ENCODE measurements at places on chromosomes 1 and 21.

- no peak for DNase-seq
Observed at GRCh38 chr1:8364528-8365442, 46.9 kb downstream of the SLC45A1 start.

- no peak for DNase-seq
Observed at GRCh38 chr1:59570524-59570923, 244.2 kb upstream of the HOOK1 start.

DNA sequence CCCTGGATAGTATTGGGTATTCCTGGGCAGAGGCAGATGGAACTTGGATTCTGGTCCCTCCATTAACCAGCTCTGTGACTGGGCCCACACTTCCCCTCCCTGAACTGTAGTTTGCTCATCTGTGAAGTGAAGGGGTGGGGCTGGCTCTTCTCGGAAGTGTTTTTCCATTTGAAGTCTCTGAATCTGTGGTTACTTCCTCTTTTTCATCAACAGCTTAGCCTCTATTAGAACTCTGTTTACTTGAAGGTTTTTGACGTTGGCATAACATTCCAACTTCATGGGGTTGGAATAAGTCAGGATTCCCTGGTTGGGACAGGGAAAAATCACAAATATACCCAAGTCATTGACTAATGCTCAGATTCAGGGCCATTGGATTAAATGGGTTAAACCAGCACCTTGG, 3.6 kb downstream of the KIAA0040 start:
- no peak for DNase-seq

GRCh38 chr1:161069731-161070270, at the start of gene ARHGAP30:
TSS of gene ARHGAP30 (minus strand) at chr1:161069891. CDS start at chr1:161069624, 267 bp downstream.
- DNase-seq, result no peak

DNA sequence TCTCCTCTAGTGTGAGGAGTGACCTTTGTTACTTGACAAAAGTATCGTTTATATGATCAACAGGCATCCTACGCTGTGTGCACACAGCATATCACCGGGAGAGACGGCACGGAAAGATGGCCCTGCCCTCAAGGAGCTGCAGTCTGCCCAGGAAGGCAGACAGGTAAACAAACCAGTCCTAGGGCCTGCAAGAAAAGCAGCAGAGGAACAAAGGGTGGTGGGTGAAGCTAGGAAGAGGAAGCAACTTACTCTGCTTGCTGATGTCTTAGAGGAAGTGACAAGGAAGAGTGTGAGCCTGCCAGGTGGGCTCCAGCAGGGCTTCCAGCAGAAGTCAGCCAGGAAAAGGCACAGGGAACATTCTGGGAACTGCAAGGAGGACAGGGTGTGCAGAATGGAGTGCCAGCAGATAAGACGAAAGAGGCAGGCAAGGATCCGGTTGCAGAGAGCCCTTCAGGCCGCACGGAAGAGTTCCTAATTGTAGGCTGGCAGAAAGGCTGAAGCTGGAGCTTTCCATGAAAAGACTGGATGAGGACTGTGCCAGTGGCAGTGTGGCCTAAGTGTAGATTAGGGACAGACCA, 106.7 kb downstream of the SLC45A1 start:
- no peak for DNase-seq

DNA sequence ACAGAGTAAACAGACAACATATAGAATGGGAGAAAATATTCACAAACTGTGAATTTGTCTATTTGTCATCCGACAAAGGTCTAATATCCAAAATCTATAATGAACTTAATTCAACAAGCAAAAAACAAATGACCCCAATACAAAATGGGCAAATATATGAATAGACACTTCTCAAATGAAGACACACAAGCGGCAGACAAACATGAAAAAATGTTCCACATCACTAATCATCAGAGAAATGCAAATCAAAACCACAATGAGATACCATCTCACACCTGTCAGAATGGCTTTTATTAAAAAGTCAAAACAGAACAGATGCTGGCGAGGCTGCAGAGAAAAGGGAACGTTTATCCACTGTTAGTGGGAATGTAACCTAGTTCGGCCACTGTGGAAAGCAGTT, 72.7 kb downstream of the SMYD3 start:
- no peak for DNase-seq

DNA sequence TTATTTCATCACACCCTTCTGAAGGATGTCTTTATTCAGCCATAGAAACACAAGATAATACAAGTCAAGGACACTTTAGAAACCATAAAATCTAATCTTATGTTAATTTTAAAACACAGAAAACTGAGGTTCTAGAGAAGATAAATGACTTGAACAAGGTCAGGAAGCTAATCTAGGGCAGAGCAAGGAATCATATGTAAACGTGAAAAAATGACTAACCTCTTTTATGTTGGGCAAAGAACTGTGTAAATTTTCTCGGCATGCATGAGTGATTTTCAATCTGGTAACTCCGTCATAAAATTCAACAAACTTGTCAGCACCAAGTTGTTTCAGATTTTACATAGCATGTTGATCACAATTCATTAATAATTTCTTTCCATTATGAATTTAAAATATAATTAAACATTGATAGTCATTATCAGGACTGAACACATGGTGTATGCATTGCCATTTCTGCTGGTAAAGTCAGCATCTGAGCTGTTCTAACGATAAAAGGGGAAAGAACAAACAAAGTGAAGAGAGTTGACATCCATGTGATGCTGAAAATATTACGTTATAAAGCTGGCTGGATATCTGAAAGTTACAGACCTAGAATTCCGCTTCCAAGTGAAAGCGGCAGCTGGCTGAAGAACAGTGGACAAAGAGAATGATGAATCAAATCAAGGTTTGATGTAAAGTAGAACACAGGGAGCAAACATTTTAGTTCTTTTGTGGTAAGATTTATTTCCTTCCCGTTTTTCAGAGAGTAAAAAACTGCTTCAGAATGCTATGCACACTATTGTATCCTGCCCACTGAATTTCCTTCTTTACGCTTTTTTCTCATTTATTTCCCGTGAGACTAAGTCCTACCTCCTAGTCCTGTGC, 1037.4 kb upstream of the TMPRSS15 start:
- DNase-seq, result no peak

DNA sequence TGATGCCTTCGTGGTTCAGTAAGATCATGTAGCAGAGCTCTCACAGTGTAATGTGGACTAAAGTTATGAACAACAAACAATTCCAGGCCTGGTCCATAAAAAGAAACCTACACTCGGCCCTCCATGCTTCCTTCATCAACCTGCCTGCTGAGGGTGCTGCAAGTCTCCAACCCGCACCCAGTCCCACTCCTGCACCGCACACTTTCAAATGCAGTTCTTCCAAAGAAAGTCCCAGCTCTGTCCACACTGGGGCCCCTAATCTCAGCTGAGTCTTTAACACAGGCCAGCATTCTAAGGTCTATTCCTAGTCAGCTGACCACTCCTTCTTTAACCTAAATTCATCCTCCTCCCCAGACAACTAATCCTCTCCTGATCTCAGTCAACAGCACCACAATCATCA, 71.5 kb upstream of the NR5A2 start:
- DNase-seq, result no peak

- peak; percentile 75 for DNase-seq
Observed at GRCh38 chr1:77539519-77540142, 142.8 kb downstream of the ZZZ3 start.

GRCh38 chr1:32967888-32968568, 3.4 kb upstream of the RNF19B start:
- no peak for DNase-seq

- DNase-seq, result no peak
Observed at GRCh38 chr1:151367658-151368392, 4.7 kb downstream of the SELENBP1 start.

GRCh38 chr1:220274251-220274855, 2.1 kb upstream of the RAB3GAP2 start:
- peak; percentile 56 for DNase-seq

GRCh38 chr1:231724041-231724440, 97.5 kb downstream of the DISC1 start:
- DNase-seq, result no peak

DNA sequence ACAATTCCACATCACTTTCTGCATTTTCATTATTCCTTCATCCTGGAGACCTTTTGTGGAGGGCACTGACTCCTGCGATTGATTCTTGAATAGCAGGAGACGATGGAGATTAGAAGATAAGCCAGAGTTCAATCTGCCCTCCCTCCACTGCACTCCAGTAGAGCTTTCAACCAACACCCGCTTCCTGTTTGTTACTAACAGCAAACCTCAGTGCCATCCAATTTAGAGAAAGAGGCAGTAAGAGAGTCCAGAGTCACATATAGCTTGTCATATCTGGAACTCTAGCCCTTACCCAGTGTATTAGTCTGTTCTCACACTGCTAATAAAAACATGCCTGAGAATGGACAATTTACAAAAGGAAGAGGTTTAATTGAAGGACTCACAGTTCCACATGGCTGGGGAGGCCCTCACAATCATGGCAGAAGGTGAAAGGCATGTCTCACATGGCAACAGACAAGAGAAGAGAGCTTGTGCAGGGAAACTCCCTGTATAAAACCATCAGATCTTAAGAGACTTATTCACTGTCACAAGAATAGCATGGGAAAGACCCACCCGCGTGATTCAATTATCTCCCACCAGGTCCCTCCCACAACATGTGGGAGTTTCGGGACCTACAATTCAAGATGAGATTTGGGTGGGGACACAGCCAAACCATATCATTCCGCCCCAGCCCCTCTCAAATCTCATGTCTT, 55.9 kb downstream of the PCBP3 start:
- DNase-seq, result no peak

- DNase-seq, result no peak
Observed at GRCh38 chr21:38908537-38908936, 102.8 kb downstream of the ETS2 start.

DNA sequence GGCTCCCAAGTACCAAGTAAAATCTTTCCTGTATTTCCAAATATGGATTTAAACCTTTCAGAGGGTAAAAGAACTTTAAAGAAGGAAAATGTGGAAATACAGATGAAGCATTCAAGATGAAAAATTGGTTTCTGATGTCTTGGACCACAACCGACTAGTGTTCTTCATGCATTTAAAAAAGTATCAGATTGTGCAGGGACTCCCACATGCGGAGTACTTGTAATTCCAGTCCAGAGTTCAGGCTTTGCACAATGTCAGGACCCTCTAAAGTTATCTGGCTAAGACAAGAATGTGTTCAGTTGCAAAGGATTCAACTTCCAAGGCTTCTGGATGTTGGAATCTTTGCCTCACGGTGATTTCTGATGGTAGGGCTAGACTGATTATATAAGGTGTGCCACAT, 66.7 kb downstream of the RGL1 start:
- no peak for DNase-seq

DNA sequence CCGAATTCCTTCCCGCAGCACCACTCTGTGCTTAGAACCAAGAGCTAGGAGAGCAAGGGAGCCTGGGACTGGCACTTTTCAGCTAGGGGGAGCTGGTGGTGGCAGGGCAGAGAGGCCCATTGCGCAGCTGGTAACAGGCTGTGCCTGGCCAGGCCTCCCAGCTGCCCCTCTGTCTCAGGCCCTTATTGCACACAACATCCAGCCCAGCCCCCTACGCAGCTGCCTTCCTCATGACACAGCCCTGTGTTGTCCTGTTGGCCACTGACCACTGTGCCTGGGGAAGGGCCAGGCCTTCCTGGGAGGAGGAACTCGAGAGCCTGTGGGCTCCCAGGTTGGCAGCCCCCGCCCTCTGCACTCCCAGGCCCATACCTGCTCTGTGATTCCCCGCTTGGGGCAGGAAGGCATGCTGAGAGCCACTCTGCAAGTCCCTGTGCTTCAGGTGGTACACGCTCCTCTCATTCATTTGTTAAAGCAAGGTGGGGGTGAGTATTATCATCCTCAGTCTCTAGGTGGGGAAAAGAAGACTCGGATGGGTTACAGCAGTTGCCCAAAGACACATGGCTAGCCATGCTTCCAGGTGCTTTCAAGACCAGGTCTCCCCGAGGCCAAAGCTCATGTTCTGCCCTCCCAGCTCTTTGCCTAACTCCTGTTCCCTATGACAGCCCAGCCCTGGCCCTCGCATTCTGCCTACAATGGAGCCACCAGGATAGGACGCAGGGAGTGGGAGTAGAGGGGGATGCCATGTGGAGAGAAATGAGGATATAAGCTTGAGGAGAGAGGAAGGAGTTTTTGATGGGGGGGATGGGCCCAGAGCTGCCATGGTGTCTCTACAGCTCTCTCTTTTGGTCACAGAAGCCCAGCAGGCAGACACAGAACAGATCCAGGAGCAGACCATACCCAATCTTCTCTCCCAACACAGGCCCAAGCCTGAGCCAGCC, 81.8 kb downstream of the TMEM53 start:
- no peak for DNase-seq

DNA sequence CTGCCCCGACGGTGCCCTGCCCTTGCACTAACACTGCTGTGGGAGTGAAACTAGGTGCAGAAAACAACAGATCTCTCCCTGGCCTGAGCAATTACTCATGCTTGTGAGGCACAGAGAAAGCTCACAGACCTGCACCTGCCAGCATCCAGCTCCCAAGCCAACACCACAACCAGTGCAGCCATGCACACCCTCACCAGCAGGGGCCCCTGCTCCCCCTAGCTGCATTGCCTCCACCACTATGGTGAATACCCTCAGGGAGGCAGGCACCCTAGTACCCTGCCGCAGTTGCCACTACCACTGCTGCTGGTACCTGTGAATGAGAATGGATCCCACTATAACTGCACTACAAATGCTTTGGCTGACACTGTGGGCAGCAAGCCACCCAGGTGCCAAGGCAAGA, 7.1 kb upstream of the DIRAS3 start:
- DNase-seq, result no peak

DNA sequence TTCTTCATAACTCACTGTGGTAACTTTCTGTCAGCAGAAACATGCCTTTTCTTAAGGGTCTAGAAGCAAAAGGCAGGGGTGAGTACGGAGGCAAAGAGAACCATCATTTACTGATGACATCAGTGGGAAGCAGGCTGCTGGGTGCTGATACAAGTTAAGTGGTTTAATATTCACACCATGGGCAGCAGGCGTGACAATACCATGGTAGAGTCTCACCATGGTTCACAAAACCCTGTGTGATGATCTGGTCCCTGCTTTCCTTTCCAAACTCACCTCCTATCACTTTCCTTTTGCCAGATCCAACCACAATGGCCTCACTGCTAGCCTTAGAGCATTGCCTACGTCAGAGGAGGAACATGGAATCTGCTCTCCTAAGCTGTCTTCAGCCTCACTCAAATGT, 8.7 kb downstream of the MAB21L3 start:
- DNase-seq, result no peak

GRCh38 chr1:12072741-12073140, 9.6 kb downstream of the TNFRSF8 start:
- no peak for DNase-seq

- no peak for DNase-seq
Observed at GRCh38 chr1:236692128-236692527, 5.8 kb downstream of the ACTN2 start.

DNA sequence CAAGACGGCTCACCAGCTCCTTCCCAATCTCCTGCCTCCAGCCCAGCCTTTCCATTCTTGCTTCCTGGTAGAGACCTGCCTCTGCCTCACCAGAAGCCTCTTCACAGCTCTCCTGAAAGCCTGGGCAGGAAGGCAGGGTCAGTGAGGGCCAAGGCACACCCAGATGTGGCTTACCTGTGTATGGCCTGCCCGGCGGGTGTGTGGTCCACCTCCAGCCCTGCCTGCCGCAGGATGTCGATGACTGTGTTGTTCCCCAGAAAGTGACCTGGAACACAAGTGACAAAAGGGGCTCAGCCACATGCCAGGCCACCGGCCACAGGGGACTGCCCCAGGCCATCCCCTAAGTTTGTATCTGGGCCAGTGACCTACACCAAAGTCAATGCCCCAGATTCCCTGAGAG, 218.9 kb downstream of the TRABD2B start:
- no peak for DNase-seq

Data from skeletal muscle cell (primary cell).